ENCODE measurements at places on chromosomes 5 and 9.

- DNase-seq: no peak
Measured at GRCh38 chr5:130102375-130102774, 198.1 kb downstream of the CHSY3 start.

DNA sequence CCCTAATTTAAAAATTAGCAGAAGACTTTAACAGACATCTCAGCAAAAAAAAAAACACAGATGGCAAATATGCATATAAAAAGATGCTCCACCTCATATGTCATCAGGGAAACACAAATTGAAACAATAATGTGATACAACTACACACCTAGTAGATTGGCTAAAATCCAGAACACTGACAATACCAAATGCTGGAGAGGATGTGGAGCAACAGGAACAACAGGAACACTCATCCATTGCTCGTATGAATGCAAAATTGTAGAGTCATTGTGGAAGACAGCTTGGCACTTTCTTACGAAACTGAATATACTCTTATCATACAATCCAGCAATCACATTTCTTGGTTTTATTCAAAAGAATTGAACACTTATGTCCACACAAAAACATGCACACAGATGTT is 22.1 kb downstream of the MCIDAS start:
- DNase-seq: no peak

GRCh38 chr5:42366051-42366450 is 57.2 kb upstream of the GHR start:
- DNase-seq: no peak

- no peak for DNase-seq
Measured at GRCh38 chr5:54388409-54388808, 67.1 kb upstream of the HSPB3 start.

- DNase-seq: no peak
Measured at GRCh38 chr5:88658886-88659285, 224.1 kb downstream of the MEF2C start.

GRCh38 chr9:5953743-5954707 is 61.4 kb downstream of the RANBP6 start:
- DNase-seq: no peak

DNA sequence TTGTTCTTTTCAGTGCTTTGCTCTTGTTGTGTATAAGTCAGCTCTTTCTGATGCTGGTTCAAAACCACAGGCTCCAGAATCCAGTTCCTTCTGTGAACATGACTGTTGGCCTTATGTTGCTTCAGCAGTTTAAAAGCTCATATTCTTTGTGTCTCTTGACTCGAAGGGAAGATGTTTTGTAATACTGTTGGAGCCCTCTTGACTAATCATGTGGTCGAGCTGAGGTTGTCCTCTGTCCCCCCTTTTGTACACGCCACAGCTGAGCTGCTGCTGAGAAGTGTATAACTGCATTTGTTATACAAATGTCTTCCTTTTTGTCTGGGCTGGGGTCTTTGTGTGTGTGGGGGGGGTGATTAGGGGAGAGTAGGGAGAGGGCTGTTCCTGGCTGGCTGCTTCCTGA is 35.8 kb downstream of the SLC36A1 start:
- DNase-seq: no peak

DNA sequence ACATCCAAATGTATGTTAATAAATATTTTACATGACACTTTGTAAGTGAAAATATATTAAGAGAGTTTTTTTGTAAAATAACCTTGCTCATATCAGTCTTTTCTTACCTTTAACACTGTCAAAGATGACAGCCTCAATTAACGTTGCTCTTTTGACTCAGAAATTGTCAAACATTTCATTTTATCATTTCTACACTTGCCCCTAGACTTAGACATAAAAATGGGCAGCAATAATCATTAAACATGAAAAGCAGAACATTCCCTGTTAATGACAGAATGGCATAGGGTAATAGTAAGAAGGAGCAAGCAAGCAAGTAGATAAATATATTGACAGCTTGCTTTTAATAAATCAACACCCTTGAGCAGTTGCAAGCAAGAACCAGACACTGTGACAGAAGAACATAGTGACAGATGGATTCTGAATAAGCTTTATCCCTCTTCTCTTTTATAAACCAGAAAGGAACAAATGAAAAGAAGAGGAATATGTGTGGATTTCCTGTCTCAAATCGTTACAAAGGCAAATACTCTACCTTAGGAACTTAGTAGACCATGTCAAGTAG is 796.0 kb upstream of the CHD1 start:
- no peak for DNase-seq

- peak; percentile 54 for DNase-seq
Measured at GRCh38 chr9:71675105-71675856, 93.0 kb downstream of the CEMIP2 start.

GRCh38 chr9:11868795-11869194 is 824.4 kb upstream of the TYRP1 start:
- DNase-seq: no peak

GRCh38 chr5:60649288-60649917 is 50.6 kb downstream of the DEPDC1B start:
- peak; percentile 24 for DNase-seq

- DNase-seq: no peak
Measured at GRCh38 chr9:112072721-112073638, 102.1 kb downstream of the SUSD1 start.

DNA sequence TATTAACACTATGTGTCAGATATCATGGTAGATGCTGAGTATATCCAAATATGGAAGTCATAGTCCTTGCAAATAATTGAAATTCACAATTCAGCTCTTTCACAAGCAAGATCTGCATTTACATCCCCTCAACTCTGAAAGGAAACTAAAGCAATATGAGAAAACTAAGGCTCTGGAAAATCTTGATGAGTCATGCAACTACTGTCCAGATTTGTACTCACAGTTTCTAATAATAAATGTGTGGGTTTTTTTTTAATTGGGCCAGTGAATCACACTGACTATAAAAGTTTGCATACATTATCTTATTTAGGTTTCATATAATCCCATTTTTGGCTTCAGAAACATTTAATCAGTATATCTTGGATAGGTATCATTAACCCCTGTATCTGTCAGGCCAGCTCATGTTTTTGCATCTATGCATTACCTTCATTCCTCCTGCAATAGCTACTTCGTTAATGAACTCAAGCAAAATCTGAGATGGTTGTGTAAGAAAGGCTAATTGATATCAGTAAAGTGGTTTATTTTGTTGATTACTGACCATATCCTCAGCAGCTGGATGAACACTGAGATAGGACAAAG is 58.7 kb upstream of the PRR16 start:
- no peak for DNase-seq

- no peak for DNase-seq
Measured at GRCh38 chr5:107549567-107549966, 121.2 kb downstream of the EFNA5 start.

GRCh38 chr9:16996901-16997491 is 126.5 kb upstream of the BNC2 start:
- no peak for DNase-seq

DNA sequence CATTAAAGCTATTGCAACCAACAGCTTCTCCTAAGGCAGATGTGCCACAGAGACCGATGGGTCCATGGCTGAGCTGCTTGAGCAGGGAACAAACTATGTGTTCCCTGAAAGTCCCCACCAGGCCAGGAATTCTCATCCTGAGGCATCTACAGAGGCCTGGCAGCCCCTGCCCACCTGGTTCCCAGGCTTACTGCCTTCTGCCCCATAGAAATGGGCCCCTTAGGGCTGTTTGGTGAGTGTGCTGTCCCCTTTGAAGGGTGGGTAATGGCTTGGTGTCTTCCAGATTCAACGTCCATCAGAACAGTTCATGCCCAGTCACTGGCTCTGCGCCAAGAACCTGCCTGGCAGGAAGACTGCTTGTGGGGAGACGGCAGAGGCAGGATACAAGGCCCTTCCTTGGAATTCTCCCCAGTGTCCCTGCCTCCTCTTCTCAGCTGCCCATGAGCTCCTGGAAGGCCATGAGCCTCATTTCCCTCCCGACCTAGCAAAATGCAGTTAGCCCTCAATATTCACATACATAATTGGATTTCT is 3.8 kb upstream of the COL27A1 start:
- DNase-seq: no peak

DNA sequence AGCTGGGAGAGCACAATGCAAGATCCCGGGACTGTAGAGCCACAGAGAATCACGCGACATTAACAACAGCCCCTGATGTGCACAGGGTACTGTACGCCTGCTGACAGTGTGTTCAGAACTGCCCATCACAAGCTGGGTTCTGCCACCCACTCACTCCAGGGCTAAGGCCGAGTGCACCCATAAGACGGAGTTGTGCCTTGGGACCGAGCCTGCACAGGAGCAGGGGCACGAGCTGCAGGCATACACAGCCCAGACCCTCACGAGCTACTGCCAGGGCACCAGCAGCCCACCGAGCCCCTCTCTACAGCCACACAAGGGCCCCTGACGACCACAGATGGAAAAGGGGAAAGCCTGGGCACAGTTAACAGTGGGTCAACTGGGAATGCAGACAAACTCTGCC is 67.8 kb downstream of the CAMSAP1 start:
- no peak for DNase-seq

DNA sequence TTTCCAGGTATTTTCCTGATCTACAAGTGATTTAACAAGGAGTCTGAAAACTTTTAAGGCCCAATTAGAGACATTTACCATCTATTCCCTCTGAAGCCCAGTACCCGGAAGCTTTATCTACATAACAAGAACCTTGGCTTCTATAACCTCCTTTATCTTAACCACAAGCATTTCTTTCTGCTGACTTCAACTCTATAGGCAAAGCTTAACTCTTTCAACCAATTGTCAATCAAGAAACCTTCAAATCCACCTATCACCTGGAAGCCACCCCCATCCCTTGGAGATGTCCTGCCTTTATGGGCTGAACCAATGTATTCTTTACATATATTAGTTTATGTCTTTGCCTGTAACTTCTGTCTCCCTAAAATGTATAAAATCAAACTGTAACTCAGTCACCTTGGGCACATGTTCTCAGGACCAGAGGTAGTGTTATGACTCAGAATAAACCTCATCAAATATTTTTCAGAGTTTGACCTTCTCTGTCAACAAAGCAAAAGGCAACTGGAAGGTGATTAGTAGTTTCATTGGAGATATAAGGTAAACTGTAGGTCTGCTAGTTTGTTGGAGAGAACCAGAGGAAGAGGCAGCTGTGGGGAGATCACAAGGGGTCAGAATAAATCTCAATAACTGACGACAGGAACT is 13.0 kb upstream of the RIMOC1 start:
- no peak for DNase-seq

GRCh38 chr9:36134761-36135505 is 1.6 kb upstream of the GLIPR2 start:
- no peak for DNase-seq

- DNase-seq: no peak
Measured at GRCh38 chr5:134604908-134605307, 27.7 kb downstream of the SAR1B start.

DNA sequence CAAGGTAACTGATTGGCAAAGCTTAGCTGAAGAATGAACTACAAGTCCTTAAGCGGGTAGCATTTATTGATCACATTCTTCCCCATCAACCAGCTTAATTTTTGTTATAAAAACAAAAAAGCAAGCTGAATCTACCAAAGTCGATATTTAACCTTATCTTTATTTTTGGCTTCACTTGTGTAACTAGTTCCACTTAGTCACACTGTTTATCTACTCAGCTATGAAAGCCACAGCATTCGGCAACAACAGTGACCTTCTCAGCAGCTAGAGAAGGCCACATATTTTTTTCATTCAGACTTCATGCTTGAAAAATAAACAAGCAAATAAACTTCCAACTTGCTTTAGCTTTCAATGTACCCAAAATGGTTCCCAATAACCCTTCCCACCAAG is 69.4 kb downstream of the KLHL3 start:
- DNase-seq: no peak

DNA sequence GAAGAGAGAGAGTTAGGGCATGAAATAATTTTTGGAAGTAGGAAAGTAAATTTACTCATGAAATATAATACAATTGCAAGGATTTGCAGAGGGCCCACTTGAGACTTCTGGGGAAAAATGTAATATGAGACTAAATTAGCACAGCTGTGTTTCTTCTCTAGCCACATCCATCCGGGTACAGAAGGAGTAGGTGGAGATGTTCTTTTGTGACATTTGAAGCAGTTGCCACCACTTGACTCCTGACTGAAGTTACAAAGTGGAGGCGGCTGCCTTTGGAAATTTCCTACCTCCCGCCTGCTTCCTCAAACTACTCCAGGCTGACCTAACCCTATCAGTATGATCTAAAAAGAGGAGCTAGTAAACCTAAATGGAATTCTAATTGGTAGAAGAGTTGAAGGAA is 58.1 kb upstream of the SHISAL2B start:
- DNase-seq: no peak

- DNase-seq: no peak
Measured at GRCh38 chr5:84430079-84430478, 45.4 kb upstream of the EDIL3 start.

GRCh38 chr9:85586684-85587083 is 155.1 kb downstream of the AGTPBP1 start:
- no peak for DNase-seq

DNA sequence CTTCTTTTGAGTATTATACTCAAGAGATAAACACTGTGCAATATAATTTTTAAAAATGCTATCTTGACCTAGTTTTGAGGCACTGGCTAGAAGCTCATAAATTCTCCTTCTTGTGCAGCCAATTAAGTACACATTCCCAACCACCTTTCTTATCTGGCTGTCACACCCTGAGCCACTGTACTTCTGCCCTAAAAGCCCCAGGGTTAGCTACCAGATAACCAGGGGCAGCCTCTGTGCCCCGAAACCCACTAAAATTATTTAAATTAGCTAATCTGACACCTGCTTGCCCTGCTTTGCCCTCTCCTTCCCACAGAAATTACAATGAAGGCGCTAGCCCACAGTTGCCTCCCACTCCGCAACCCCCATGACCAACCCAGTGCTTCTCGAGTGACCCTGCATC is 597.3 kb upstream of the TYRP1 start:
- DNase-seq: no peak

- no peak for DNase-seq
Measured at GRCh38 chr5:138711087-138711486, 42.1 kb upstream of the CTNNA1 start.

- no peak for DNase-seq
Measured at GRCh38 chr5:146652547-146652946, 136.6 kb upstream of the GPR151 start.
